ENCODE measurements at places on chromosomes 3 and 15.

GRCh38 chr3:102354818-102355515 is 79.8 kb upstream of the ZPLD1 start:
- DNase-seq = no peak

DNA sequence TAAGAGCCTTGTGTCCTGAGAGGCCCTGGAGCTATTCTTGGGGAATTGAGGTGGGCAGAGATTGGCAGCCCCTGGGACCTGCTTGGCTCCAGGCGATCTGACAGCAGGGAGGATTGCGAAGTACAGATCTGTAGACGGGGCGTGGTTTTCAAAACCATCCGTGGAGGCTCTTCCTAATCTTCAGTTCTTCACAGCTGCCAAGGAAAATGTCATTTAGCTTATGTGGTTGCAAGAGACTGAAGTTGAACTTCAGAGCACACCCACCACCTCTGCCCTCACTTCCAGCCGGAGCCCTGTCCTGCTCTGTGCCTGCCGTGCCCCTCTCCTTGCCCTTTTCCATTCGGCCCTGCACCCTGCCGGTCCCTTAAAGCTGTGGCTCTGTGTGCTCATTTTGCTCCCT is 12.9 kb downstream of the NISCH start:
- DNase-seq = no peak

GRCh38 chr3:65751123-65751700 is 287.5 kb downstream of the MAGI1 start:
- peak; percentile 0 for DNase-seq

GRCh38 chr3:45464336-45465170 is 76.2 kb downstream of the LARS2 start:
- no peak for DNase-seq

- DNase-seq = no peak
Measured at GRCh38 chr3:43998836-43999727, 242.6 kb upstream of the TOPAZ1 start.

GRCh38 chr3:127706312-127706711 is 33.6 kb downstream of the ABTB1 start:
- no peak for DNase-seq

DNA sequence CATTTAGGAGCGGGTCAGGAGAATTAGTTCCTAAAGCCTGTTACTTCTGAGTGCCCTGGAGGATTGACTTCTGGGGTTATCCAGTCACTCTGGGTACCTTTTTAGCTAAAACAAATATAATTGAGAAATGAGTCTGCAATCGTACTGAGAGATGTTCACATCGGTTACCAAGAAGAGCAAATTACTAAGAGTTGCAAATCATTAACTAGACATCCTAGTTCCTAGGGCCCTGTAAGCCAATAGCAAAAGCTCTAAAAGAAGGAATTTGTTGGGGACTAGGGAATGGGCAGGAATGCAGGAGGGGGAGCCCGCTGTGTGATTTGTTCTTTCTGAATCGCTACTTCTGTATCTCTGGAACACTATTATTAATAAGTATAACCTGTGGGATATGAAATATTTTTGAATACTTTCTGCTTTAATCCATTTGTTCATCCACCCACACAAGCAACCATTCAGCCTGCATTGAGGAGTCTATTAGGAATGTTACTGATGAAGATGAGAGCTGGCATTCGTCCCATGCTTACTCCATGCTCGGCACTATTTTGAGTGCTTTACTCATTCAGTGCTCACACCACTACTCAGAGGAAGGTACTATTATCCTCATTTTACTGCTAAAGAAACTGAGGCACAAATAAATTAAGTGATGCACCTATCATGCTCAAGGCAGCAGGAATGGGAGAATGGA is 31.5 kb upstream of the KY start:
- DNase-seq = no peak

DNA sequence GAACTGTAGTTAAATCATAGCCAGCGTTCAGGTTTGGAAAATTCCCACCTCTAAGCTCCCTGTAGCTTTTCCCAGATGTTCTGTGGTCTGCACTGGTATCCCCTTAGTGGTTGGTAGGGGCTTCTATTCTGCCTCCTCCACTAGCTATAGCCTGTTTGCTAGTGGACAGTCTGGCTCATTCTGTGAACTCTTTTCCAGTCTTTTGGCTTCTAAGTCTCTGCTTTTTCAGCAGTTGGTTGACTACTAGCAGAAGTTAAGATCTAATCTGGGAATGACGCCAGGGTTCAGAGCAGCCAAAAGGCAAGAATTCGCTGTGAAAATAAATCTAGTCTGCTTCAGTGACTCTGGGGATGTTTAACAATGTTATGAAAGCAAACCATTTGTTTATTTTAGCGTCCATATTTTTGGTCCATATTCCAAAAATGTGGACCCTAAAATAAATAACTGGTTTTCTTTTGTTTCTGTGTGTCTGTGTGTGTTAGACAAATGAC is 73.7 kb upstream of the WDR72 start:
- no peak for DNase-seq

DNA sequence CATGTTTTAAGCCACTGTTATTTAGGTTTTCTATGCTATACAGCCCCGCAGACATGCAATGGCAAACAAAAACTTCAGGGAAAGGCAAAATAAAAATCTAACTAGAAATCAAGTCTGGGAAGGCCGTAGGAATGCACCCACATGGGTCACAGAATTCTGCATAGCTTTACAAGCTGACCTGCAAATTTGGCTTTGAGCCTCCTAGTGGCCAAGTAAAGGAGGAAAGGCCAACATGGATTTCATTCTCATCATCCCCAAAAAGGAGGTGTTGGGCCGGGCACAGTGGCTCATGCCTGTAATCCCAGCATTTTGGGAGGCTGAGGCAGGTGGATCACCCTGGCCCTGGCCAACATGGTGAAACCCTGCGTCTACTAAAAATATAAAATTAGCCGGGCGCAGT is 124.3 kb downstream of the FBLN2 start:
- DNase-seq = no peak

GRCh38 chr15:45106002-45106790 is 7.8 kb downstream of the DUOX2 start:
- no peak for DNase-seq

- no peak for DNase-seq
Measured at GRCh38 chr15:46365572-46365971, 730.7 kb downstream of the SQOR start.

DNA sequence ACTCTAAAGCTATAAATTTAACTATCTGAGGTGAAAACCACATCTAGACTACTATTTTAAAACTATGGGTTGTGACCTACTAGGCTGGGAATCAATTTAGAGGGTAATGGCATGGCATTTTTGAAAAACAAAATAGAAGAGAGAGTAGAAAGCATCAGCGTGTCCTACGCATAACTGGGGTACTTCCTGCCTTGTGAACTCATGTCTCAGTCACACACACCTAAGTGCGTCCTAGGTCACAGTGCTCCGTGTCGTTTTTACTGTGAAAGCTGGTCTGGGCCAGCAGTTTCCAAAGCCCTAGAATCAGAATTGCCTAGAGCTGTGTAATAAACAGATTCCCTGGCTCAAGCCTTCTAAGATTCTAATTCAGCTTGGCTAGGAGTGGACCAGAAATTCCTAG is 32.3 kb downstream of the RFT1 start:
- DNase-seq = no peak

DNA sequence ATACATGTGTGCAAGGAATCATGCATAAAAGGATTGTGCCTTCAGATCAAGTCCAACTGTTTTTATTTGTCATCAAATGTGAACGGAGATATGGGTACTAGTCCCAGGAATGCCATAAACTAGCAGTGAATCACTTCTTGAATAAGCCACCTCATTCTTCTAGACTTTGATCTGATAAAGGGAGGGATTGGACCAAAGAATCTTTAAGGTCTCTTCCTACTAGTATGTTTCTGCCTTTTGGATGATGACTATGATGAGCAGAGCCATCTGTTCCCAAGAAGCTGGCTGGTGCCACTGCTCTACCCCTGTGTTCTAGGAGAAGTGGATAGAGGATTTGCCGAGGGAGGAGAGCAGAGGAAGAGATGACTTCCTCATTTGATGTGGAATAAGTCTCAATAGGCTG is 28.8 kb upstream of the UACA start:
- DNase-seq = no peak

GRCh38 chr3:119586733-119587172 is 7.5 kb downstream of the ADPRH start:
- no peak for DNase-seq

GRCh38 chr3:49134471-49135265 is 1.8 kb upstream of the LAMB2 start:
- no peak for DNase-seq

GRCh38 chr15:74055804-74056203 is 26.5 kb downstream of the GOLGA6A start:
- DNase-seq = no peak

All from stimulated activated CD4-positive, alpha-beta T cell treated with anti-CD3 and anti-CD28 coated beads, TNF-alpha, amount 100 ng/mL, for 48 hours (primary cell).